ENCODE measurements at places on chromosomes 13 and 19.
A peak's percentile ranks its signal among the peaks of the same experiment; 100 is the strongest.

- peak; percentile 94 for DNase-seq
Measured at GRCh38 chr19:17560205-17560595, 4.8 kb downstream of the COLGALT1 start.

GRCh38 chr19:39014037-39014436 is 18.3 kb downstream of the FBXO27 start:
- no peak for DNase-seq

GRCh38 chr13:30027569-30028455 is 177.4 kb upstream of the UBL3 start:
- DNase-seq: peak; percentile 9

- DNase-seq: no peak
Measured at GRCh38 chr19:46385636-46386035, 27.7 kb downstream of the CCDC8 start.

DNA sequence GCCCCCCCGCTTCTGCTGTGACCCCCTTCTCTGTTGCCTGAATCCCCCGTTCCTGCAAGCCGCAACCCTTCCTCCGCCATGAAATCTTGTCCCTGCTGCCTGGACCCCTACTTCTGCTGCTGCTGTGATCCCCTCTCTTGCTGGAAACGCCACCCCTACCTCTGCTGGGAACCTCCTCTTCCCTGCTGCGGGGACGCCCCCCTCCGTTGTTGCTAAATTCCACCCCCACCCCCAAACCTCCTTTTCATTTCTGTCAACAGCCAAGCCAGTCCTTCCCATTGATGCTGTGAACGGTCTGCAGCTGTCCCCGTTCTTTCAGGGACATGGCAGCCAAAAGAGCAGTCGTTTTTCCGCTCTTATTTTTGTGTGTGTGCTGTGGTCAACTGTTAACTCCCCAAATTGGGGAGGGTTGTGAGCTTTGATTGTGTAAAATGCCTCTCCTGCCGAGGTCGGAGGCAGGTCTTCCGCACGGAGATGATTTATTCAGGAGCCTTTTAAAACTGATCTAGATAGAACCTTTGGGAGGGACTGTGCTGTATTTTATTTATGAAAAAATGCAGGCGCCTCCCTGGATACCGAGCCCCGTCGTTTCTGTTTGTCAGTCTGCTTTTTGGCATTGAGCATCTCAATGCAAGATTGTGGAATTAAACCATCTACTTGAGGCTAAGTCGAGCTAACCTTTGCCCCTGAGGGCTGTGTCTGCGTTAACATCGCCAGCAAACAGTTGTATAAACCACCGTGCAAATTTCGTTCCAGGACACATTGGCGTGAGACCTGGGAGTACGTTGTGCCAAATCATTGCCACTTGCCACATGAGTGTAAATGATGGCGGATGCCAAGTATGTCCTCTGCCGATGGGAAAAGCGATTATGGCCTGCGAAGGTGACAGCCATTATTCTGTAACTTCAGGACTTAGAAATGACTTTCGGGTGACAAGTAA is 27.9 kb upstream of the NDUFS7 start:
- DNase-seq: no peak

GRCh38 chr13:67303661-67304333 is 73.7 kb upstream of the PCDH9 start:
- no peak for DNase-seq

Measured in dermis blood vessel endothelial cell (primary cell).